ENCODE measurements at places on chromosomes 13 and 19.
A peak's percentile ranks its signal among the peaks of the same experiment; 100 is the strongest.

- DNase-seq = no peak
These were observed 5.1 kb downstream of the ZNF555 start for GRCh38 chr19:2846180-2846894.

GRCh38 chr13:22944378-22944777 lies 236.4 kb upstream of the SGCG start:
- no peak for DNase-seq

DNA sequence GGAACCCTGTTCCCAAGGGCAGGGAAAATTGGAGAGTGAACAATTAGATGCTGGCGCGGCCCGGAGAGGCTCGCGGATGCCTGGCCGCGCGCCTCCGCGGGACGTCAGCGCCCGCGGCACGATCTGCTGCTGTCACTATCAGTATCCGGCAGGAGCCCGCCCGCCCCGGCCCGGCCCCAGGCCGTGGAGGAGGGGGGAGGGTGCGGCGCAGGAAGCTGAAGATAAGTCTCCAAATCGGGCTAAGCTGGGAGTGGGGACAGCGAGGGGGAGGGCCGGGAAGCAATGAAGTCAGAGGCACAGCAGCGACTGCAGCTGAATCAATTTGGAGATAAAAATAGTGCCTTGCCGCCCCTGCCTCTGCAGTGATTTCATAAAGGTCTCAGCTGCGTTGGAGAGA lies 441.5 kb upstream of the KLF12 start:
- peak; percentile 60 for DNase-seq

GRCh38 chr13:109989686-109990085 lies 203.3 kb upstream of the IRS2 start:
- no peak for DNase-seq

- DNase-seq = no peak
These were observed 40.7 kb upstream of the DOCK9 start for GRCh38 chr13:99018418-99019180.

DNA sequence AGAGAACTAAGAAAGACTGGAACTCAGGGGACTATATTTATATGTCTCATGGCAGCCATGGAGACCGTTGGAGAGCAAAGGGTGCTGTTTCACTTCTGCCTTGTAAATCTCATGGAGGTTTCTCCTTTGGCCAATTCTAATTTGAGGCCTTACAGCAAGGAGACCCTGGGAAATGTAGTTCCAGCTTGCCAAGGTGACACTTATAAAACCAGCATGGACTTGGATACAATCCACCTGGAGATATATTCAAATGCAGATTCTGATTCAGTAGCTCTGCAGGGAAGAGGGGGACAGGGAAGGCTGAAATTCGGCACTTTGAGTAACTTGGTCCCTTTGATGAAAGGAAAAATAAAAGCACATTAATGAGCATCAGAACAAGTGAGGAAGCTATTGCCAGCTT lies 90.0 kb downstream of the OXGR1 start:
- DNase-seq = no peak

GRCh38 chr13:98181111-98181815 lies 4.2 kb upstream of the RNF113B start:
- DNase-seq = no peak

GRCh38 chr13:97986835-97987234 lies 33.4 kb downstream of the IPO5 start:
- DNase-seq = no peak

GRCh38 chr19:35122687-35123551 lies 7.3 kb downstream of the FXYD3 start:
- no peak for DNase-seq

DNA sequence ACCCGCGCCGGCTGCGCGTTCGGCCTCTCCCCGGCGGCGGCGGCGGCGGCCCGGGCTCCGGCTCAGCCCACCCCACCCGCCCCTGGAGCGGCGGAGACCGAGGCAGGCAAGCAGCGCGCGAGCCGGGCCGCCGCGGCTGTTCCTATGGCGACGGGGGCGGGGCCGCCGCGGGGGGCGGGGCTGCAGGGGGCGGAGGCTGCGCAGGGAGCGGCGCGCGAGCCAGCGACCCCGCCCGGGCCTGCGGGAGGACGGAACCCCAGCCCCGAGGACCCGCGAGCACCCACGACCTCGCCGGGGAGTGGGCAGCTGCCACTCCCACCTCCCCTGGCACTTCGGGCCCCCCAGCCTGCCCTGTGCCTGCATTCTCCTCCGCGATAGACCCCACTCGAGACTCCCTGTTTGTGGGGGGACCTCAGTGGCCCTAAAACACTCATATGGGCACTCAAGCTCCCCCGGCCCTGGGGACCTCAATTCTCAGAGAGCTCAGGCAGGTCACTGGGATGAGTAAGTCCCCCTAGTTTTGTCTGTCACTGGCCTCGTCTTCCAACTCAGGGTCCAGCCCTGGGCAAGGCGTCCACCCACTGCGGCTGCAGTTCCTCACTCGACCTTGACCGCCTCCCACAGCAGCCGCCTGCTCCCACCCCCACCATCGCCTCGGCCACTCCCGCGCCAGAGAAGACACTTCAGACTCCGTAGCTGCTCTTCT lies at the start of gene CTXN1:
Gene CTXN1, minus strand, starts transcription at position 115 of the 706 bp plus-strand sequence. CDS start 597 bp downstream, outside the sequence.
- peak; percentile 73 for DNase-seq

DNA sequence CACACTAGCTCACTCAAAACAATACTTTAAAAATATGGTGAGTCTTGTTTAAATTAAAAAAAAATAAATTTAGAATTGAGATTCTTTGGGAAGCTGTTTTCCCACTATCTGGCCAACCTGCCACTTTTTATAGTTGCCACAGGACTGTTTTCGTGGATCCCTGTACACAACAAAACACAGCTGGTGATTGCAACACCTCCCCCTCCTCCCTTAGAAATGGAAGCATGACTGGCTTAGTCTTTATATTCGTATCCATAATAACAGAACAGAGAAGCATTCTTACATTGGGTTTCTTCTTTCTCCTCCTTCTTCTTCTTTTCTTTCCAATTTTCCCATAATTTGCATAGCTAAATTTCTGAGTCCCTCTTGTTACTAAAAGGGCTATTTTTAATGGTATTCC lies 79.5 kb upstream of the GJB6 start:
- no peak for DNase-seq

GRCh38 chr13:88800505-88800904 lies 1129.3 kb downstream of the SLITRK5 start:
- no peak for DNase-seq

DNA sequence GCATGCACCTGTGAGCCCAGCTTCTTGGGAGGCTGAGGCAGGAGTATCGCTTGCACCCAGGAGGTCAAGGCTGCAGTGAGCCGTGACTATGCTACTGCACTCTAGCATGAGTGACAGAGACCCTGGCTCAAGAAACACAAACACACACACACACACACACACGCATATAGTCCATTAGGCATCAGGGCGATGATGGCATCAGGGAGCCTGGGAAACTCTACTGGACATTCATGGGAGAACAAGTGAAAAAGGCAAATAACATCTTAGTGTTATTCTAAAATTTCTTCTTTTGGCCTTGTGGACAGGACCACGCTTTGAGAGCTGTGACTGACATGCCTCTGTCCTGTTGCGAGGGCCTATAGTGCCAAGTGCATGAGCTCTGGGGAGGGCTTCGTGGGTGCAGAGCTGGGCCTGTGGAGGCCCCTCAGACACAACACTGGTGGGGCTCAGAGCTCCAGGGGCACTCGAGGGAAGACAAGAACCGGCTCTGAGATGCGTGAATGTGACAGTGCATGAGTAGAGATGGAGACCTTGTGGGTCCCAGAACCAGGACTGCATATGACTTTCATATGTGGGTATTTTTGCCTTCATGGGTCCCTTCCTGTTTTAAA lies 8.0 kb upstream of the USF2 start:
- no peak for DNase-seq

DNA sequence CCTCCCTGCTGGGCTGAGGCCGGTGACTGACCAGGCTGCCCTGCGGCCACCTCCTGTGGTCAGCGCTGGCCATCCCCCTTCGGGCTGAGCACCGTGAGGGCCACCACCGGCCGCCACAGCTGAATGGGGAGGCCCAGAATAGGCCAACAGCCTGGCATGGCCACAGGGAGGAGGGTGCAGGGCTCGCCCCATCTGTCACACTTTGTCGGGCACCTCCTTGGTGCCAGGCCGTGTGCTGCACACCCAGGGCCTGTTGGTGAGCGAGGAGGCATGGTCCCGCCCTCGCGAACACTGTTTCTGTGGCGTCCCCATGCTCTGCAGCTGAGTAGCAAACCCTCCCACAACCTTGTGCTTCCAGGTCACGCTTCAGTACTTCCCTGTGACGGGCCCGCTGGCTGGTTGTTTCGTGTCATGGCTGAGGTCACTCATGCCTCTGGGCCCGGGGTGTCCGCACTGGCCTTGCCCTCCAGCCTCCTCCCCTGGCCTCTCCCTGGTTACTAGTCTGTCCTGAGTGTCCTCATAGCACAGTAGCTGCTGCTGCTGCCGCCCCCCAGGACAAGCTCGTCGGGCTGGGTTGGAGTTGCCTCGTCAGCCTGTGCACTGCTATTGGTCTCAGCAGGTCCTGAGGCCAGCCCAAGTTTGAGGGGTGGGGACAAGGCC lies 15.2 kb downstream of the EPN1 start:
- DNase-seq = no peak

DNA sequence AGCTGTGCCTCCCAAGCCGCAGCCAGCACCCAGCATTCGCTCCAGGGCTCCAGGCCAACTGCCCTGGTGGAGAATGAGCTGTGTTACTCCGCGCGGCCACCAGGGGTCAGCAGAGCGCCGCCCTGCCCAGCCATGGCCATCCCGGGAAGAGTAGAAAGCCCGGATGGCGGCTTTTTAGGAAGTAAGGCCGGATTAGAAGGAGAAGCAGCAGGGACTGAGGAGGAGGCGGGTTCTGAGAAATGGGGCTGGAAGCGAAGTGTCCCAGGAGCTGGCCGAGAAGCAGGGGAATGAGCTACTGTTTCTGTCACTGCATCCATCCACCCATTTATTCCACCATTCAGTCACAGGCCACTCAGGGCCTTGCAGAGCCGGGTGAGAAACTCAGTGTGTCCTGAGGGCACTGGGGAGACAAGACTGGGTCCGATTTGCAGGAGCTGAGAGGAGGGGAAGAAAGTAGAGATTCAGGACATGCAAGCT lies 6.6 kb upstream of the NPAS1 start:
- peak; percentile 55 for DNase-seq

- no peak for DNase-seq
These were observed 16.3 kb downstream of the ZNF91 start for GRCh38 chr19:23378948-23379347.

DNA sequence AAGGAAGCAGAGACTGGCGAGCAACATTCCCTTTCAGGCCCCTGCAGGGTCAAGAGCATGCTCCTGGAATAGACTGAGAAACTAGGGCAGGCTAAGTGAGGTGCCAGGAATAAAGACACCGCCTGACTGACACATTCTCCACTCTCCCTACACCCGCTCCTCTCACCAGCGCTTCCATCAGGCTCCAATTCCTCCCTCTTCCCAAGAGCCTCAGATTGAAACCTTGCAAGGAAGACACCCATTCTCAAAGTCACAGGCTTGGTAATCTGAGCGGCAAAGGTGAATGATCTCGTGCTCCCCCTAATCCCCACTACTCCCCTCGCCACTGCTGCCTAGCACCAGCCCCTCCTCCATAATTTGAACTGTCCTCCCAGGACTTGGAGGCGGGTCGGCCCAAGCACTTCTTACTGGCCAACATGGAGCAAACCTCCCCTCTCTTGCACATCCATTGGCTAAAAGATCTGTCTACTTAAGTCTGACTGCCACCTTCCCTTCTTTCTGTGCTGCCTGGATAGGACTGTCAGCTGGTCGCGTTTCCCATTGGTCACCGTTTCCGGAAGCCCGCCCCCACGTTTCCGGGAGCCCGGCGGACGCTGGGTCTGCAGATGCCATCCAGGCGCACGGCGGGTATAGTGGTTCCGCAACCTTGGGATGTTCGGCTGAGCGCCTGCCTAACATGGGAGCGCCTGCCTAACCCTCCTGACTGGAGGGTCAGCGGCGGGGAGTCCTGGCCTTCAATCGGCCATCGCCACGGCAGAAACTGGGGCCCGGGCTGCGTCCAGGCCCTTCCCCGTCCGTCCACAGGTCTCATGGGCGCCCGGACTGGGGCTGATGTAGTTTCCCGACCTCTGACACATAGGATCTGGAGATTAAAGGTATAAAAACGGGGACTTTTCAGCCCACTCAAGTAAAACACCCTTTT lies 33.6 kb downstream of the ZNF383 start:
- peak; percentile 98 for DNase-seq

DNA sequence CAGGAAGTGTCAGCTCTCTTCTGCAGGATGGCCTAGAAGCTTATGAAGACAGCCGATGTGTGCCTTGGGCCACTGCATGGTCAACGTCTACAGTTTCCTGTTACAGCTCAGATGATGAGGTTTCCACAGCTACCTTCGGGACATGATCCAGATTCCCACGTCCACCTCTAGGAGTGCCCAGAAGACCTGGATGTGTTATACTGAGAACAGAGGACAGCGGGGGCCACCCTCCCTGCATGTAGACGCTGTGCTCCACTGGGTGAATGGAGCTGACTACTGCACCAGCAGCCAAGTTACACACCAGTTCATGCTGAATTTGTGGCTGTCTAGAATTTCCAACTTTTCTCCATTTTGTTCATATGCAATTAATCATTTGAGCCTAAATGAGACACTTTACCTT lies 78.5 kb upstream of the MTIF3 start:
- no peak for DNase-seq

GRCh38 chr19:44799627-44800346 lies 9.1 kb upstream of the BCAM start:
- no peak for DNase-seq

DNA sequence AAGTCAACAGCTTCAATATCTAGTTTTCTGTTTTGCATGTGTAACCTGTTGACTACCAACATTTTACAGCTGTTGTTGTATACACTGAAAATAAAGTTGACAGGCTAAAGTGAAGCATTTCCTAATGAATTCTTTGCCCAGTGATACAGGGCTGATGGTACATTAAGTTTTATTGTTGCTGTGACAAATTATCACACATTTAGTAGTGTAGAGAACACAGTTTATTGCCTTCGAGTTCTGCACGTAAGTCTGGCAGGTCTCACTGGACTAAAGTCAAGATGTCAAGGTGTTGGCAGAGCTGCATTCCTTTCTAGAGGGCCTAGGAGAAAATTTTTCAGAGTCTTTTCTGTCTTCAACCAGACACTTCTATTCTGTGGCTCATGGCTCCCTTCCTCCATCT lies 184.2 kb downstream of the SLITRK6 start:
- DNase-seq = no peak
